Activated naive CD4-positive, alpha-beta T cell treated with anti-CD3 and anti-CD28 coated beads for 36 hours (primary cell): ENCODE measurements at places on chromosomes 11 and 22. TPM values are rescaled to one million over a fixed set of nuclear protein-coding genes. Genes with fewer than 3 reads are reported as not detected.

DNA sequence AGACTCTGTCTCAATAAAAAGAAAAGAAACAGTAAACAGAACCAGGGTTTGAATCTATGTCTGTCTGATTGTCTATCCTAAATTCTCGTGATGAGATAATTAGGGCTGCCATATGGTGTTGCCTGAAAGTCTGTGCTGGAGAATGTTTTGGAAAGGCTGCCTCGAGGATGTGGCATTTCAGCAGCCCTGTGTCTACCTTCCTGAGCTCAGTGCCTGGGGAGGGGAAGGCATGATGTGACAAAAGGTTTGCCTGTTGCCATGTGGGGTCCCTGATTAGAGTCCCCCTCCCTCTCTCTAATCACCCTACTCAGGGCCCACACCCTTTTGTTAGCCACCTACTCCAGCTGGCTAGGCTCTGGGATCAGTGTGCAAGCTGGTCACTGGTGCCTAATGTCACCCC, 15.2 kb downstream of the CD82 start:
- DNase-seq: no peak

DNA sequence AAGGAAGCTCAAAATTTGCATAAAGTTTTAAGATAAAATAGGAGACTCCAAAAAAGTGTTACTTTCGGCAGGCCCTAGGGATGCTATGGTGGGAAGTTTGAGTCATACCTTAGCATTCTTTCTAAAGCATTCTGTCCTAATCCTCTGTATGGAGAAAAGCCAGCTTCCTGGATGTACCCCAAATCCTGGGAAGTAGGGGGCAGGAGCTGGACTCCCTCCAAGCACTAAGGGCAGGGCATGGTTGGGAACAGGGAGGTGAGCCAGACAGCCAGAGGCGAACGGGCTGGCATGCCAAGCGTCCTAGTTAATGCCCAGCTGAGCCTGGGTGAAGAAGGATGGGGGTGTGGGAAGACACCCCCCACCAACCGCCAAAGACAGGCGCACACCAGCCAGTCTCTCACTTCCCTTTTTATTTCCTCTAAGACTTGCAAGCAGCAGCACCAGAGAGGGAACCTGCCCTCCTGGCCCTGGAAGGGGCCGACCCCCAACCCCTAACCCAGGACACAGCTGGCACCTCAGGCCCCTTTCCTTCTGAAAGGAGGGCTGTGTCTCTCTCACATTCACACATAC, 23.9 kb downstream of the RTN4RL2 start:
- no peak for DNase-seq

DNA sequence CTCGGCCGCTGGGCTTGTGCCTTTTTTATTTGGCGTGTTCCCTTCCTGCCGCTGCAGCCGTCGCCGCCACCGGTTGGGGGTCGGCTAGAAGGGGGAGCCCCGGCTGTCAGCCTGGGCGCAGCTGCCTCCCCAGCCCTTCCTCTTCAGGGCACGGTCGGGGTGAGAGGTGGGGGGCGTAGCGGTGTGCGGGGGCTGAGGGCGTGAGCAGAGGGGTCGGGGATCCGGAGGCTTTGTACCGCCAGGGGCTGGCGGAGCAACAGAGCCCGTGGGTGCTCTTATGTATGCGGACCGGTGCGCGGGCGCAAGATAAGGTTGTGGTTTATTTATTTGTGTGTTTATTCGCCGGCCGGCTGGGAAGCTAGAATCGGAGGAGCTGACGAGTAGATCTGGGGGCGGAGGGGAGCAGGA, 477 bp downstream of the ZBTB16 start:
- DNase-seq: peak; percentile 31

DNA sequence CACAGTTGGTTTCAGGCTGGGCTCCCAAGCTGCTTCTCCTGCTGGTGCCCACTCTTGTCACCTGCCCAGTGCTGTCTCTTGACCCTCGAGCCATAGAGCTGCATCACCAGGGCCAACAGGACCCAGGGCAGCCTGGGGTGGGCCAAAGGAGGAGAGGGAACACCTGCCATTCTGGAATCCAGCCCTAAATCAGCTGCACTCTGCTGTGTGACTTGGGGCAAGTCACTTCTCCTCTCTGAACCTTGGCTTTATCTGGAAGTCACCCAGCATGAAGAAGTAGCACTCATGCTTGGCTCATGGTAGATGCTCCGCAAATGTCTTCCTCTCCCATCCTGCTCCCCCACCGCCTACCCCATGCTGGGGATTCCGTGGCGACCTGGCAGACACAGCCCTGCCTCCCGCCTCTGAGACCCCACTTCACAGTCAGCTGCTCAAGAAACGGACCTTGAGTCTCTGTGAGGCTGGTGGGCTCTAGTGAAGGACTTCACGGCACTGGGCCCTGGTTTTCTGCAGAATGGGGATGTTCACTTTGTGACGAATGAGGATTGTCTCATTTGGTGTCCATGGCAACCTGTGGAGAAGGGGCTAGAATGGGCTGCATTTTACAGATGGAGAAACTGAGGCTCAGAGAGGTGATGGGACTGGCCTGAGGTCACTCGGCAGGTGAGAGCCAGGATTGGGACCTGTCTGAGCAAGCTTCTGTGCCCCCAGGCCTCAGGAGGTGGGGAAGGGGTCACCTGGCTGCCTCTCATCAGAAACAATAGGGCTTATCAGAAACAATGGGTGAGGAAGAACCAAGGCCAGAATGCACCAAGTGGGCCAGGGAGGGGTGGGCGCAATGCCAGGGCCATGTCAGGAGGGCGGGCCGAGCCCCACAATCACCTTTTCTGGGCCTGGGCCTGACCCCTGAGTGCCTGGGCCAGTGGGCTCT, 12.4 kb downstream of the EMID1 start:
- no peak for DNase-seq

GRCh38 chr11:9563196-9563730, 10.2 kb upstream of the WEE1 start:
- DNase-seq: no peak

DNA sequence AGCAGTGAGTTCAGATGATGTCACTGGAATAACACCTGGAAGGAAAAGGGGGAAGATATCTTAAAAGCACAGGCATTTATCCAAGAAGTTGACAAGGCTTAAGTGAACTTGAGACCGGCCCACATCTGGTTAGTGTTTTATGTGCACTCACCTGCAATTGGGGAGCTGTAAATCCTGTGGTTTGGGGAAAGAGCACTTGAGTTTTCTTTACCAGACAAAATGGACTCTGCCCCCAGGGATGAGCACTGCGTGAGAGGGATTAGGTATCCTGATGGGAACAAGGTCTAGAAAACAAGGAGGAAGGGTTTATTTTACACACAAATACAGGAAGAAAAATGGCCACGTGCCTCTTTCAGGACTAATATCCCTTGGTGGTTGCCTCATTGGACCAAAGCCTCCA, 15.2 kb downstream of the E2F8 start:
- DNase-seq: no peak

- DNase-seq: no peak
Observed at GRCh38 chr11:111335549-111335948, 37.2 kb downstream of the POU2AF3 start.

GRCh38 chr11:74672332-74672955, 58.8 kb downstream of the CHRDL2 start:
- DNase-seq: no peak

DNA sequence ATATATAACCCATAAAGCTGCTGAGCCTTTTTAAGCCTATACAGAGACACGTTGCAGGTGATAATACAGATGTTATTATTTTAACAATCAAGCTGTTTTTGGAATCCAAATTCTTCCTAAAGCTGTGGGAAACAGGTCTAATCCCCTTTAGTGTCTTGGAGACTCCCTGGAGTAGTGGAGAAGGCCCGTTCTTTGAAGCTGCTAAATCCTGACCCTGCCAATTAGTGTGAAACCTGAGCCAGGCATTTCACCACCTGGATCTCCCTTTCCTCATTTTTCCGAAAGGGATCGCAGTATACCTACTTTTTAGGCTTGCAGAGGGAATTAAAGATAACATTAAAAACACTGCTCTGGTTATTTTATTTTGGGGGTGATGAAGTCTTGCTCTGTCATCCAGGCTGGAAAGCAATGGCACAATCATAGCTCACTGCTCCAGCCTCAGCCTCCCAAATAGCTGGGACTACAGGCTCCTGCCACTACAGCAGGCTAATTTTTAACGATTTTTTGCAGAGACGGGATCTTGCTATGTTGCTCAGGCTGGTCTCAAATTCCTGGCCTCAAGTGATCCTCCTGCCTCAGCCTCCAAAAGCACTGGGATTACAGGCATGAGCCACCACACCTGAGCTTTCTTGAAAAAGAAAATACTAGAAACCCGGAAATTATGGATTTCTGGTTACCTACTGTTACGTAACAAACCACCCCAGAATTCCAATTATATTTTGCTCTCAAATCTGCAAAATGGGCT, 1.7 kb upstream of the EIF4ENIF1 start:
- DNase-seq: no peak

GRCh38 chr11:113461639-113462038, 13.6 kb downstream of the DRD2 start:
- DNase-seq: no peak

DNA sequence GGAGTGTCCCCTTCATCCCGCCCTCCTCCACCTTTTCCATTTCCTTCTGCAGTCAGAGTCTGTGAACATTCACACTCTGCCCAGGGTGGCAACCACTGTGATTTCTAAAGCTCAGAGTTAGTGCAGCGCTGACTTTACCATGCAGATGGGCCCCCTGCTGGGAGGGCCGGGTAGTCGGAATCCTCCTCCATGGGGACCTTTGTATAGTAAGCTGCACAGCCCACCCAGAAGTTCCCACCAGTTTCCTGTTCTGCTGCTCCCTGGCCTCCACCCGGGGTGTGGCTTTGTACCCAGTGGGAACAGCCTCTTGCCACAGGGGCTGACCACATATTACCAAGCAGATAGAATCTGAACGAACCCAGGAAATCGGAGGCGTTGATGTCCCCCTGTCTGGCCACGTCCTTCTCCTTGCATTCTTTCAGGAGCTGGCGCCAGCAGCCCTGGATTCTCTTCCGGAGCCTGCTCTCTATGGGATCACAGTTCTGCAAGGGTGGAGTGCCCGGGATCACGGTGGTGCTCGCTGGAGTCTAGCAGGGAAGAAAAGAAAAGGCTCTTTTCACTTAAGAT, 125.3 kb downstream of the MPPED1 start:
- DNase-seq: no peak

- no peak for DNase-seq
Observed at GRCh38 chr11:73070653-73071052, 71.5 kb downstream of the FCHSD2 start.

GRCh38 chr11:63910675-63911074, 6.3 kb downstream of the RCOR2 start:
- DNase-seq: no peak

DNA sequence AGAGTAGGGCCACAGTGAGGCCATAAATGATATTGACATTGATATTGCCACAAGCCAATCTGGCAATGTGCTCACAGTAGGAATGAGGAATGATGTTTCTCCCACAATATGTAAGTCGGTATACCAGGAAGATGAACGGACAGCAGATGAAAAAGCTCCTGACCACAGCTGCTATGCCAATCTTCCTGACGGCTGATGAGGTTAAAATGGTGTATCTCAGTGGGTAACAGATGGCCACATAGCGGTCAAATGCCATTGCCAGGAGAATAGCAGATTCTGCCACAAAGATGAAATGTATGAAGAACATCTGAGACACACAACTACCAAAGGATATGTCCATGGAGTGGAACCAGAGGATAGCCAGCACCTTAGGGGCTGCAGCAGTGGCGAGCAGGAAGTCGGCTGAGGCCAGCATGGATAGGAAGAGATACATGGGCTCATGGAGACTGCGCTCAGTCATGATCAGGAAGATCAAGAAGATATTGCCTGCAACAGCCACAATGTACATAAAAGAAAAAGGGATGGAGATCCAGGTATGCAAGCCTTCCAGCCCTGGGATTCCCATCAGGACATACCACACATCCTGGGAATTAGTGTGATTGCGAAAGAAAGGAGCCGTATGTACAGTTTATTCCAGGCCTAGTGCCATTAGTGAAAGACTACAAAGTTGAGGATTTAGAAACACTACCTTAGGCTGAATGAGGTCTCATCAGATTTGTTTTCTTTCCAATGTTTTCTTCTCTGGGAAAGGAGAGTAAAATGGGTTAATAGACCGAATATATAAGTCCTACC, 22.2 kb downstream of the OR51V1 start:
- no peak for DNase-seq

GRCh38 chr22:49368976-49369725, 458.5 kb downstream of the BRD1 start:
- no peak for DNase-seq

- no peak for DNase-seq
Observed at GRCh38 chr22:45639747-45640102, 31.9 kb upstream of the ATXN10 start.

GRCh38 chr11:30487200-30487898, 98.8 kb downstream of the MPPED2 start:
- DNase-seq: no peak

GRCh38 chr11:65853246-65853979, 4.6 kb downstream of the CFL1 start:
- no peak for DNase-seq

The MS4A1 gene
- total RNA-seq: 0.36 TPM

The ABCG4 gene
- total RNA-seq: 0.12 TPM

The PHF21B gene
- not detected for total RNA-seq

The MFNG gene
- 83.1 TPM for total RNA-seq

The PHLDA2 gene
- 2.8 TPM for total RNA-seq

The CYTH4 gene
- 34.0 TPM for total RNA-seq

The HIPK3 gene
- 24.0 TPM for total RNA-seq

The CRACR2B gene
- total RNA-seq: 0.32 TPM

The BIRC3 gene
- total RNA-seq: 100 TPM

The ZNF408 gene
- 7.3 TPM for total RNA-seq

The YPEL1 gene
- total RNA-seq: 0.88 TPM

The MS4A4E gene
- not detected for total RNA-seq

The OR2AG1 gene
- not detected for total RNA-seq

The MMP7 gene
- not detected for total RNA-seq
